ENCODE measurements at places on chromosomes 7 and 10.

GRCh38 chr10:124359336-124359832, 59.3 kb downstream of the OAT start:
- no peak for DNase-seq

DNA sequence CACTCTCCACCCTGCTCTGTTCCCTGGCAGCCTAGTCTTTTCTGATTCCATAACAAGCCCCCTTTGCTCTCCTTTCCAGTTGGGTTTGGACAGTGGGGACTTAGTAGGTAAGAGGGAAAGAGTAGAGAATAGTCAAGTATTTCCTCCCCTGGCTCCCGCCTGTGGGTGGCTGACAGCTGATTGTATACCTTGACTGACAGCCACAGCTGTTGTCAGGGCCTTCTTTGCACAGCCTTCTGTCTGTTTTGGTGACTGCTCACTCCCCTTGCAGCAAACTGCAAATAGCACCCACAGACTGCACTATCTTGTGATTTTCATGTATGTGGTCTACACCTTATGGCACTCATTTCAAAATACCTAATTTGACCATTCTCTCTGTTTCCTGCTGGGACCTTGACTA, 486.3 kb downstream of the ACTR3B start:
- no peak for DNase-seq

DNA sequence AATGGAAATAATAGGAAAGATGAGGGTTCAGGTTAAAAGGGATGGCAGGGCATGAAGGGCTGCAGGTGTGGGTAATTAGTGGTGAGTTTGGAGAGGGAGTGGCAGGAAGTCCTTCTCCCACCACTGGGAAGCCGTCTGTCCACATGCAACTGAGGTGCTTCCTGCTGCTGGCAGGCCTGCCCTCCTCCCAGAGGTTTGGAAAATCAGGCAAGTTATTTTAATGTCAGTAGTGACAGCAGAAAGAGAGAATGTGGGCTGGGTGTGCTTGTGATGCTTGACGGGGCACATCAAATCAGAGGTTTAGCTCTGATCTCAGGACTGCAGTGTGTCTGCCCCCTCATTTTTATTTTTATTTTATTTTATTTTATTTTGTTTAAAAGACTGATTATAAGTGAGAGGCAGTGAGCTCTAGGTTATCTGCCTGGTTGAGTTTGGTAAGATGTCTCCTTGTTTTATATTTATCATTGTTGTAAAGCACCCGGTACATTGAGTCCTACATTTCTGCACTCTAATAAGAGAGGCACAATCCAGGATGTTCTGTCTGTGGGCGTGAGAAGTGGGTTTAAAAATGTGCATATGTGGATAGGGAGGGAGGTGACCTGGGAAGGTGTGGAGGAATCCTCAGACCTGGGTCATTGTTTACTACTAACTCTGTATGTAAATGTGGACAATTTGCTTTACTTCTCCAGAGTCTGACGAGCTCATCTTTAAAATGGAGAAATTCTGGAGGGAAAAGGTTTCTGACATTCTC, 504.4 kb downstream of the LRMDA start:
- DNase-seq, result no peak

GRCh38 chr10:11576092-11576809, 35.2 kb downstream of the USP6NL start:
- DNase-seq, result no peak

- DNase-seq, result no peak
Measured at GRCh38 chr7:31702354-31702753, 15.3 kb downstream of the PPP1R17 start.

- DNase-seq, result no peak
Measured at GRCh38 chr7:30302656-30303311, 18.4 kb downstream of the ZNRF2 start.

- no peak for DNase-seq
Measured at GRCh38 chr7:127870231-127870907, 160.9 kb downstream of the LRRC4 start.

GRCh38 chr10:60940446-60940845, 3.5 kb downstream of the RHOBTB1 start:
- DNase-seq, result no peak

DNA sequence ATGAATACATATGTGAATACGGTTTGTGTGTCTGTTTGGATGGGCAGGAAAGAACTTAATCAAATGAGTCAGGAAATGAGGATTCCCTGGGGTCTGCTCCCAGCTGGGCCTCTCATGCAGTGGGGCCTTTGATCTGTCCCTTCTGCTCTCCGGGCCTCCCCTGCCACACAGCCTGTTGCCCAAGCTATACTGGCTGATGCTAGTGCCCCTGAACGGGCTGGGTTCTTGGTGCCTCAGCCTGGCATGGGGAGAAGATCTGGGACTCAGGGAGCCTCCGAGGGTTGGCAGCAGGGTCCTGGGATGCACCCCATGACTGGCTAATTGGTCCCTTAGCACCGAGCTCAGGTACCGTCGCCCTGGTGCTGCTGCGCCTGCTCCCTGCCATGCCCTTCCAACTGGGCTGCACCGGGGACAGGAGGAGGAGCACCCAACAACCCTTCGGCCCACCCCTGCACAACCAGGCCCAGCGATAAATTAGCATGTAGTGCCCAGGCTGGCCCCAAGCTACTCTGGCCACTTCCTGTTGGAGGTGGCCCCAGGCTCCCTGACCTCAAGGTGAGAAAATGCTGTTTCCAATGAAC, 59.9 kb upstream of the DUSP5 start:
- DNase-seq, result no peak

DNA sequence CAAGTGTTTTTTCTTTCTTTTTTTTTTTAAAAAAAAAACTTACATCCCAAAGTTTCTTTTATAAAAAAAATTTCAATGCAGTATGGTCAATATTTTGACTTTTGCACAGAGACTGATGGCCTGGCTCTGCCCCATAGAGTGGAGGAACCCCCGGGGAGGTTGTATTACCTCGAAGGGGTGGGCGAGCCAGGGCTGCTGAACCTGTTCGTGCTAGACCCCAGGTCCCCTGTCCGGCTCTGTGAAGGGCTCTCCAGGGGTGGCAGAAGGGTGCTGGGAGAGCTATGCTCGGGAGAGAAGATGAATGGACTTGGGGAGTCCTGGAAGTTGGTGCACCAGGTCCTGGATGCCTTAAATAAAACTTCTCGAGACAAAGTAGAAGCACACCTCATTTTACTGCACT, 446.4 kb upstream of the KLF6 start:
- DNase-seq, result no peak

- no peak for DNase-seq
Measured at GRCh38 chr7:26648554-26648953, 215.8 kb downstream of the SKAP2 start.

DNA sequence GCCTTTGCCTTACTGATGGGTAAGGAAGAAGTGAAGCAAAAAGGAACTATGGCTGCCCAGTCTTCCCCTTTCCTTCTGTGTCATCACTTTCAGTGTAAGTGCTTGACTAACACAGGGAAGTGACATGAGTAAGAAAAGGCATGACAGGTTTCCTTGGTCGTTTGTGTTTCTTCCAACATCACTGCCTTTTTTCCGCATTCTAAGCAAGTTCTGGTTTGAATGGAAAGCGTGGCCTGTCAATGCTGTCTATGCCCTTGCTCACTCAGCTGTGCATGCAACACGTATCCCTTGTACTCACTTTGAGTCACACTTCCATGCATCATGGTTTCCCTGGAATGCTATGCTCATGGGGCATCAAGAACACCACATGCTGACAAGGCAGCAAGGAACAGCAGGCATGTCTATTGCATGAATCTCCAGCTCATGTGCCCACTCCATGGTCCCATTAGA, 111.8 kb downstream of the OAT start:
- DNase-seq, result no peak

- no peak for DNase-seq
Measured at GRCh38 chr10:13511409-13511808, 17.4 kb downstream of the BEND7 start.

DNA sequence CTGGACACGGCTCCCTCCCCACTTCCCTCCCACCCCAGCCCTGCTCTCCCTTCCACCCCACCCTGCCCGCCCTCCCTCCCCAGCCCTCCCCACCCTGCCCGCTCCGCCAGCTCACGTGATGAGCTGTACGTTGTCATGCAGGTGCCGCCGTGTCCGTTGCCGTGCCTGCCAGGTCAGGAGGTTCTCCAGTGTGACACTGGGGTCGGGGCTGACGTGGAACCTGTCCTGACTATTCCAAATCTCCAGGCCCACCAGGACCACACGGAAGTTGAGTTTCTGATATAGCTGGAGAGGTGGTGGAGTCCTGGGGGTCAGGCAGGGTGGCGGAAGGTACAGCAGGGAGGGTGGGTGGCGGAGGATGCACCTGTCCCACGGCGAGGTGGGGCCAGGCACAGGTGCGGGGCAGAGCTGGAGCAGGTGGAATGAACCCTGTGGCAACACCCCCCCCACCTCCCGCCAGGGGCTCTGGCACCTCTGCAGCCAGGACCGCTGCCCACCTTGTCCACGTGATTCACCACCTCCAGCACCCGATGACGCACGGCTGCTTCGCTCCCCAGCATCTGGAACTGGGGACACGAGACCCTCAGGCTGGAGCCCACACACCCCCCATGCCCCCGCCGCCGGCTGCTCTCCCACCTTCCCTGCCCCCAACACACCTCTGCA, 4.2 kb downstream of the ADAM8 start:
- no peak for DNase-seq

DNA sequence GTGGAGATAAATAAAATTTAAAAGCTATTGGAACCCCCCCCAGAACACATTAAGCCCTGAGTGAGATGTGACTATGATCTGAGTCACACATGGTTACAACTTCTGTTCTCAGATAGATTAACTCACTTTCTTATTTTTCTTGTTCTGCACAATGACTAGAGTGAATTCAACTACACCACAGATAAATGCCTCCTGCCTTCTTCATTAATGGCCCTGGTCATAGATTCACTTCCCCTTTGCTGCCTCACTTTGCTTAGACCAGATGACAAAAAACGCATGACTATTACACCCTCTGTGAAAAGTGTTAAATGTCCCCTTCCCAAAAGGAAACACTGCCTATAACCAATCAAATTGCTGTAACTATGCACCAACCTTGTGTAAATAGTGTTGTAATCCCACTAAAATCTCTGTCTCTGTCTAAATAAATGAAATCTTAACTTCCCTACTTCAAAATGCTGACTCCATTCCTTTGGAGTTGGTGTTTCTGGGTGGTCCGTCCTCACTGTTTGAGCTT, 49.4 kb downstream of the AKR1D1 start:
- DNase-seq, result no peak

DNA sequence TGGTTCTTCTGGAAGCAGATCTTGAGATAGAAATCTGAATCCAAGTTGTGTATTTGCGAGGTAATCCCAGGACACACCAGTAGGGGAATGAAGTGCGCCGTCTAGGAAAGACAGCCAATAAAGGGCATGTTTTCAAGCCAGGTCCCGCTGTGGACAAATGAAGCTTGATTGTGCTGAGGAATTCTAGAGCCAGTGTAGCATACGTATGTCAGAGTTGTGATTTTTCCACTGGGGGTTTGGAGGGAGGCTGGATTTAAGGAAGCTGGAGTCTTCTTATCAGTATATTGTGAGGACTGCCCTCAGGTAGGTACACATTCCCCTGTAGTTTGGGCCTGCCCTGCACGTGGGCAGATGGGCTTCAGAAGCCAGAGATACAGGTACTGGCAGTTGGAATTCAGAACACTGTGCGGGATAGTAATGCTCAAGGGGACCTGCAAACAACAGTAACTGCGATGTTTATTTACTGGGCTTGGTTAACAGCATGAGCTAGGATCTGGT, 50.9 kb downstream of the GALNT11 start:
- DNase-seq, result no peak

DNA sequence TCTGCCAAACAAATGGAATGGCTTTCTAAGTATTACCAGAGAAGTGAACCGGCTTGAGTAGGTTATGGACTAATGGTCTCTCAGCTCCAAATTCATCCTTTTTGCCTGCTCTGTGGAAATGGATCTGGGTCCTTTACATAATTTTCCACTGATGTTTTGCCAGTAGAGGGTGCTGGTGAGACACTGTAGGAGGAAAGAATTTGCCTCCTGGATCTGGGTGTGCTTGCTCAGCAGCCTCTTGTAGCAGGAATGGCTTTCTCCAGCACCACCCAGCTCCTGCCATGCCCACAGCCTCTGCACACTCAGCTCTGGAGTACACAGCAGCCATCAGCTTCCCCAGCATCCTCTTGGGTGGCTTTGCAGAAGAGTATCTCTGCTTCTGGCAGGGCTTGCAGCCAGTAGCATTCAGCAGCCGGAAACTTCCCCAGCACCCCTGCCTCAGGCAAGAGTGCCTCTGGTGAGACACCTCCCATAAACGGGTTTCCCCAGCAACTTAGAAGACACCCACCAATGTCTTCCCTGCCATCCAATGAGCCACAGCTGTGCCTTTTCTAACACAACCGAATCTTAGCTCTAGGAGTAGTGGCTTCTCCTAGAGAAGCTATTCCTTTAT, 235.0 kb upstream of the PLPP4 start:
- DNase-seq, result no peak

- no peak for DNase-seq
Measured at GRCh38 chr10:111107846-111108245, 31.0 kb downstream of the ADRA2A start.

DNA sequence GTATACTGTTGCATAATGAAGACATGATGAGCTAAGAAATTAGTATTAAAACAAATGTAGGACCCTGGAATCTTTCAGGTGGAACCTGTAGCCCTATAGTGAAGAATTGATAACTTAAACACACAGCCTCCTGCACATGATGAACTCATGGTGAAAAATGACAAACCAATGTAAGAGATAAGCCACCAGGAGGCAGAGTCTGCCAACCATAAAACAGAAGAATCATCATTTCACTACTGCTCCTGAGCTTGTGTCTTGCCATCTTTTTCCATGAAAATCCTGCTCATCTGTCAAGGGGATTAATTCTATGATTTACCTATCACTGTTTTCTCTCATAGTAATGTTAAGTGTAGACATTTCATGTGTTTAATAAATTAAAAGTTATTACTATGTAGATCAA, 363.9 kb downstream of the MALRD1 start:
- DNase-seq, result peak; percentile 7

GRCh38 chr7:113314594-113314993, 196.2 kb upstream of the SMIM30 start:
- DNase-seq, result no peak

DNA sequence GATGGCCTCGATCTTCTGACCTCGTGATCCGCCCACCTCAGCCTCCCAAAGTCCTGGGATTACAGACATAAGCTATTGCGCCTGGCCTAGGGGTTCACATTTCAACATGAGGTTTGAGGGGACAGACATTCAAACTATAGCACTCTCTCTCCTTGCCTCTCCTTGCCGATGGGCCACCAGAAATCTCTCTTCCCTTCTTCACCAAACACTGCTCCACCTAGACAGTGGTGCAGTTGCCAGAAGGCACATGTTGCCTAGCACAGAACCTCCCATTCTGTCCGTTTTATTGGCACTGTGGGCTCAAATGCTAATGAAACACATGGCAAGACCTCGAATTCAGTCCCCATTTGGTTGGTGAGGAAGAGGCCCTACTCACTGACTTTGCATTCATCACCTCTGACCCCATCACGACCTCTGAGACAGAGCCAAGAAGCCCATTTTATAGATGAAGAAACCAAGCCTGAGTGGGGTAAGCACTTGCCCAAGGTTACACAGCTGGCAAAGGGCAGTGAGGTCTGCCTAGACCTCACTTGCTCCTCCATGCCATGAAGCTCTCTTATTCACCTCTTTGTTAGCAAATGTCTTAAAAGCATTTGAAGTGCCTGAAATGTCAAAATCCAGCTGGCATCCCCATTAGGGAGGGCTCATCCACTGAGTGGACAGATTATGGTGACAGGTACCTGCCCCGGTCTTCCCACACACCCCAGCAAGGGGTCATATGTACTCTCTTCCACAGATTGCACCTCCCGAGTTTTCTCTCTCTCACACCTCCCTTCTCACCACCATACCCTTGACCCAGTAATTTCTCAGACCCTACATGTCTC, 34.0 kb downstream of the GPRIN2 start:
- no peak for DNase-seq

- no peak for DNase-seq
Measured at GRCh38 chr10:32307609-32308008, 39.3 kb downstream of the EPC1 start.

GRCh38 chr7:149772956-149773434, 393 bp downstream of the ZNF467 start:
- no peak for DNase-seq
